ENCODE measurements at places on chromosomes 7 and 10.

DNA sequence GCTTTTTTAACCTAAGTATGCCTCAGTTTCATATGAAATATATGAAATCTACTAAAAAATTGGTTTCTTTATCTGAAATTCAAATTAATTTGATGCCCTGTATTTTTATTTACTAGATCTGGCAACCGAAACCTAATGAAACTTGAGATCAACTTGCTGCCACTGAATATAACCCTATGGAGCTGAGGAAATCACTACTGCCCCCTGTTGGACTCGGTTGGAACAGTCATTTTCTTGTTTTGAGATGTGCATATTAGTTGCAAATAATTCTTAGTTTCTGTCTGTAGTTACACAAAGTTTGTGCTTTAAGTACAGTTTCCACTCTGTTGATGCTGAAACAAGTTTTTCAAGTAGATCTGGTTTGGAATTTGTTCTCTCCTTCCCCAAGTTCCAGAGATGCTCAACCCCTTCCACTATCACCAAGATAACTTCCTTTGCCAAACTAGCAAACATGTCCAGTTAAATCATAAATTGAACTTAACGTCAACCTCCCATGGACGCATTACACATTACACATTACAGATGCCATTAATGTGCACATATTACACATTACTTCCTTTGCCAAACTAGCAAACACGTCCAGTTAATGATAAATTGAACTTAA, 22.2 kb upstream of the EXOC4 start:
- peak; percentile 62 for DNase-seq

GRCh38 chr7:44740055-44740454, 8.6 kb upstream of the ZMIZ2 start:
- DNase-seq, result no peak

- DNase-seq, result no peak
These were observed 851 bp downstream of the MKRN1 start for GRCh38 chr7:140478246-140479061.

DNA sequence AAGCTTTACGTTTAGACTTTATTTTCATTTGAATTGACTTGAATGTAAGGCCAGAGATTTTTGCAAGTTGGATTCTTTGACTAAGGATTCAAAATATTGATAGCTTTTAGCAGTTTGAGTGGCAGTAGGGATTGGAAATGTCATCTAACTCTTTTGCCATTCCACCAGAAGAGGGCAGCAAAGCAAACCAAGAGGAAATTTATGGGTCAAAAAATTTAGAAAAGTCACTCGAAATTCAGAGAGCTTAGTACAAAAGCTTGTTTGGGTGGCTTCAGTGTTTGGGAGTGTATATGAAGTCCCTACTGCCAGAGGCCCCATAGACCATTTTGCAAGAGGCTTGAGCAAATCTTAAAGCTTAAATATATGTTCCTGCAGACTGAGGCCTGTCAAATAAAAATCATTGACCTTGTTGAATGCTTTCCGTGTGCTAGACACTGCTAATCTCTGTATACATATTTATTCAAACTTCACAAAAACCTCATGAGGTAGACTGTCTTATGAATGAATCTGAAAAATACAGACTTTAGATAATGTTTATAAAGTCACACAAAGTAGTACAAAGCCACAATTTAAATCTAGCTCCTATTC, 44.6 kb upstream of the RSBN1L start:
- no peak for DNase-seq

GRCh38 chr7:121376979-121377378, 19.1 kb downstream of the FAM3C start:
- no peak for DNase-seq

- DNase-seq, result no peak
These were observed 3.3 kb upstream of the NPTX2 start for GRCh38 chr7:98613601-98614425.

DNA sequence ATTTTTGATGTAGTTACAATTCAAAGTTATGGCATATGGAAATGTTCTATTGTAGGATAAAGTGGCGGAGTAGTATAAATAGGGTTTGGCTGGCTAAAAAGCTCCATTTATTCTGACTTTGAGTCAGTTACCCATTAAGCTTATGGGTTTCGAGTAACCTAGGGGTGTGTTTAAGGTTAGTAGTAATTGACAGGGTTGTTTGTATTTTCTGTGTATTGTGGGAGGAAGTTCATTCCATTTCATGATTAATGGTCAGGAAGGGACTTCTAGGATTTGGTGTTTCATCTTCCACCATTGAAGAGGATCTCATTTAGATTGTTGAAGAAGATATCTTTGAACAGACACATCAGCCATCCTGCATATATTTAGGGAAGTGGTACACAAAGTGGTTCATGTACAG, 75.0 kb downstream of the BICC1 start:
- no peak for DNase-seq

GRCh38 chr10:76080451-76080850, 649.0 kb downstream of the LRMDA start:
- DNase-seq, result no peak

- no peak for DNase-seq
These were observed at the start of gene TMEM196 for GRCh38 chr7:19772841-19773760. TMEM196 (minus strand) TSS chr7:19773617; CDS start chr7:19772696, 921 bp downstream.

- DNase-seq, result no peak
These were observed 87.1 kb downstream of the DYNC1I1 start for GRCh38 chr7:95859429-95859828.

DNA sequence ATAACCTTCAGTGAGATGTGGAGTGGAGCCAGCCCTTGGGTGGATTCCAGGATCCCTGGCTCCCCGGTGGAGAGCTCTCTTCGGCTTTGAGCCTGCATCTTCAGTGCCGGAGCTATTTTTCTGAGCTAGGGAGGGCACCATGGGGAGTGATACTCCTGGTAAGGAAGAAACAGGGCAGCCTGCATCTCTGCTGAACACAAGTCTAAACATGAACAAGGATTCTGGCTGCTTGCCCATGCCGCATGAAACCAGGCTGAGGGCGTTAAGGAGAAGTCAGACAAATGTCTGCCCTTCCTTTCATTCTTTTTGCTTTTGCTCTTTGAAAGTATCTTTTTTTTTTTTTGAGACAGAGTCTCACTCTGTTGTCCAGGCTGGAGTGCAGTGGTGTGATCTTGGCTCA, 60.4 kb downstream of the EVX1 start:
- no peak for DNase-seq

GRCh38 chr7:73707045-73707631, 12.3 kb downstream of the STX1A start:
- DNase-seq, result no peak

GRCh38 chr7:158495786-158496185, 91.8 kb downstream of the PTPRN2 start:
- DNase-seq, result no peak

- DNase-seq, result no peak
These were observed 257.2 kb downstream of the GFRA1 start for GRCh38 chr10:116015583-116016333.

DNA sequence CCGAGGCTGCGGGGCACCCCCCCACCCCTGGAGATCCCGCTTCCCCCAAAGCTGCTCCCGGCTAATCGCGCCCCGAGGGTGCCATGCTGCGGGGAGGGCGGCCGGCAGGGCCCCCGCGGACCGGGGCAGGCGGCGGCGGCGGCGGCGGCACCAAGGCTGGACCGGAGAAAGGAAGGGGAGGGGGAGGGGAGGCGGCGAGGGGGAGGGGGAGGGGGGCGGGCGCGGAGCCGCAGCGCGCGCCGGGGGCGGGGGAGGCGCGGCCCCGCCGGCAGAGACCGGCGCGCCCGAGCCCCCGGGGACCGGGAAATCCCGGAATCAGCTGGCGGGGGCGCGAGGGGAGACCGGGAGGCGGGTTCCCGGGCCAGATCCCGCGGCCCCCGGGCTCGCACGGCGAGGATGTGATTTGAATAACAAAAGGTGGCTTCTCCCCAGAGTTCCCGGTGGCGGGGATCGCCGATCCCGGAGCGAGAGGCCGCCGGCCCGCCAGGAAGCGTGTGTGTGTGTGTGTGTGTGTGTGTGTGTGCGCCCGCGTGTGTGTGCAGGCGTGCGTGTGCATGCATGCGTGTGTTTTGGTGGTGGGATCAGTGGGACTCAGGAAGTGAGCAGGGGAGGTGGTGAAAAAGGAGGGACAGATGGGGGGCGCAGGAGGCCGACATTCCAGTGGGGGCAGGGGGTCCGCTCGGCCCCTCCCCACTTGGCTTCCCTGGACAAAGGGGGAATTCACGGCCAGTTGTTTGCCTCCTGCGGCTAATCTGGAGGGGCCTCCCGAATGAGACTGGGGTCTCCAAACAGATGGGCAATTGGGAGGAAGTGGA, 99.5 kb downstream of the HIP1 start:
- DNase-seq, result no peak

DNA sequence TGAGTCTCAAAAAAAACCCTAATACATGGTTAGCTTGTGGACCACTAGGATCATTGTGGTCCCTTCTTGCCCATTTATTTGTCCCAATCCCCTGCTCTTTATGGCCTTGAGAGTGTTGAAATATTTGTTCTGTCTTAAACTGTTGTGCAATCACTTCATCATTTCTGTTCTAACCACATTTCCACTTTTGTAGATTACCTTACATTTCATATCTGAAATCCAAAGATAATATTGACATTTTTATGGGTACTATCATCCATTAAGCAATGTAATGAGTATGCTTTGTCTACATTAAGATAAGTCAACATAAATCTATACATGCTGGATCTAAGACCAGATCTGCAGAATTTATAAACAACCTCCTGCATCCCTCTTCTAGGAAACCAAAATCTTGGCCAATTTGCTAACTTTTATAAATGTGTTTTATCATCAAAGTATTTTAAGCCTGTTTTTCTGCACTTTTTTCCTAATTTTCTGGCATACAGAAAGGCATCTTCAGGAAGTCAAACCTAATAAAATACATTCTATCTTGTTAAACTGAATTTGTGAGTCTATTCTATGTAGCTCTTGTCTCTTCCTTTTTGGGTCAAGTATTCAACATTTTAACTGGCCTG, 359.4 kb upstream of the CELF2 start:
- DNase-seq, result no peak

GRCh38 chr7:66847879-66848790, 72.9 kb upstream of the TMEM248 start:
- DNase-seq, result no peak

GRCh38 chr10:3755440-3756359, 29.3 kb downstream of the KLF6 start:
- DNase-seq, result no peak

Data from LNCaP clone FGC (cell line).